ENCODE measurements at places on chromosomes 5 and 9. TPM values are rescaled to one million over a fixed set of nuclear protein-coding genes. Genes with fewer than 3 reads are reported as not detected.

GRCh38 chr5:79829260-79829659 lies 139.6 kb downstream of the CMYA5 start:
- DNase-seq, result peak; percentile 15
- no peaks in the 10 kb centered on the region for H3K4me1 ChIP-seq
- H3K4me3 ChIP-seq, result no peak overlapping the region
- H3K36me3 ChIP-seq, result no peaks in the 10 kb centered on the region
- H3K27me3 ChIP-seq, result peaks cover 7% of the 10 kb centered on the region

DNA sequence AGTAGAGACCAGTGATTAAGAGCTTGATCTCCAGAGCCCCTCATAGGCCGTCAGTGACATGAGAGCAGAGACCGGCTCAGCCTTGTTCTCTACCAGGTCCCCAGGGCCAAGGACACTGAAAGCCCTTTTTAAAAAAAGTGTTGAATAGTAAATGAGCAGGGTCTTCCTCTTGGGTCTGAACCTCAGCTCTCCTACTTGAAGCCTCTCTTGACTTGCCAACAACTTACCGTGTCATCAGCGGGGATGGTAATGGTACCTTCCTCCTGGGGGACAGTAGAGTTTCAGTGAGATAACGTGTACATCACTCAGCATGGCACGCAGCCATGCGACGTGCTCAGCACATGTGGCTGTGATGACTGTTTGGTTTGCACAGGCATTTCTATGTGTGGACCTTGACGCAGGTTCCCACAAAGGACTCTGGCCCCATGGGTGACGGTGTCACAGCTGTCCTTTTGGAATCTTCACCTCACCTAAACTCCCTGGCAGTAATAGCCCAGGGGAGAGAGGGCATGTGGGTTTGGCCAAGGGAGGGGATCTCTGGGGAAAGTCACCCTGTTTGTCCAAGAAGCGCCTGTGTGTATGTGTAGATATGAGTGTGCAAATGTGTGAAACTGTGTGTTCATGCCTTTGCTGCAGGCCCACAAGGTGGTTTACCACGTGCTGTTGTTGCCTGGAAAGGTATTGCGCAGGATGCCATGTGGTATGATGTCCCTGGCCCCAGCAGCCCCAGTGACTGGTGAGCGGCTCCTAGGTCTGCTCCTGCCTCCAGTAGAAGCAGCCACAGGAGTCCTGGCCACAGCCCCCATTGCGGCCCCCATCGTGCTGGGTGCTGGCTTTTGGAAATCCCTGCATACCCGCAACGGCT lies 18.7 kb downstream of the ERGIC1 start:
- H3K4me3 ChIP-seq, result no peak overlapping the region
- no peaks in the 10 kb centered on the region for H3K27me3 ChIP-seq
- no peaks in the 10 kb centered on the region for H3K36me3 ChIP-seq
- H3K27ac ChIP-seq, result peak overlapping the region; percentile 63
- peaks cover 39% of the 10 kb centered on the region for H3K4me1 ChIP-seq
- DNase-seq, result no peak

GRCh38 chr5:9519537-9519936 lies 26.3 kb downstream of the SEMA5A start:
- H3K4me3 ChIP-seq, result no peak overlapping the region
- no peaks in the 10 kb centered on the region for H3K4me1 ChIP-seq
- H3K27me3 ChIP-seq, result no peaks in the 10 kb centered on the region
- H3K27ac ChIP-seq, result no peak overlapping the region
- no peaks in the 10 kb centered on the region for H3K36me3 ChIP-seq

SELENOP gene
- not detected for total RNA-seq

- no peaks in the 10 kb centered on the region for H3K4me1 ChIP-seq
- no peak for DNase-seq
- H3K27ac ChIP-seq, result no peak overlapping the region
- H3K27me3 ChIP-seq, result no peaks in the 10 kb centered on the region
- H3K4me3 ChIP-seq, result no peak overlapping the region
- no peaks in the 10 kb centered on the region for H3K36me3 ChIP-seq
These were observed 56.0 kb upstream of the ASTN2 start for GRCh38 chr9:117470902-117471301.

DNA sequence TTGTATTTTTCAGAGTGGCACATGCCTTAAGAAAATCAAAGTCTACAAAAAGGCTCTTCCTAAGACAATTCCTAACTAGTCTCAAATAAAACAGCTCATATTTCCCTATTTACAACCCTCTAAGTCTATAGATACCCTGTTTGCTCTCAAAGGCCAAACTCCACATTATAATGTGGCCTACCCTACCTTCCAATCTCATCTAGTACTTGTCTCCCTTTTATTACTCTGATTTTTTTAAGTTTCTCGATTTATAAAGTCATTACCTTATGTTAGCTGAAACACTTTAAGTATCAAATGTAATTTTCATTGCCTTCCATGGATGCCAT lies 19.4 kb downstream of the KIAA1191 start:
- H3K27ac ChIP-seq, result no peak overlapping the region
- no peaks in the 10 kb centered on the region for H3K27me3 ChIP-seq
- DNase-seq, result no peak
- H3K4me1 ChIP-seq, result no peaks in the 10 kb centered on the region

GRCh38 chr9:129225815-129226214 lies 47.8 kb upstream of the IER5L start:
- H3K4me1 ChIP-seq, result peaks cover 45% of the 10 kb centered on the region
- H3K4me3 ChIP-seq, result peak overlapping the region; percentile 16
- no peaks in the 10 kb centered on the region for H3K27me3 ChIP-seq

DNA sequence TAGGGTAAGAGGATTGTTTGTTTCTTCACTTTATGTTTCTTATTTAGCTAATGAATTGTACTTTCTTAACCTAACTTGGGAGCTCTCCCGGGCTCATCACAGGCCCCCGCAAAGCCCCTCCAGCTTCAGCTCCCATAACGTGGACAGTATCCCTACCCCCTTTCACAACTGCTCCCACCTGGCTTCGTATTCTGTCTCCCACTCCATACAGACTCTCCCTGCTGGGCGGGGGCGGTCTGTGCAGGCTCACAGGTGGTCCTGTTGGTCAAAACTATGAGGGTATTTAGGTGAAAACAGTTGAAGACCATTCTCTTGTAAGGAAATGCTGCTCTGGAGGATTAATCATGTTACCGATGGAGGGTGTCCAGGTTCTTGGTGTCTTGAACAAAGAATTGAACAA lies 805.3 kb downstream of the SEMA5A start:
- H3K36me3 ChIP-seq, result no peaks in the 10 kb centered on the region
- DNase-seq, result no peak

IFNB1 gene
- not detected for total RNA-seq

DNA sequence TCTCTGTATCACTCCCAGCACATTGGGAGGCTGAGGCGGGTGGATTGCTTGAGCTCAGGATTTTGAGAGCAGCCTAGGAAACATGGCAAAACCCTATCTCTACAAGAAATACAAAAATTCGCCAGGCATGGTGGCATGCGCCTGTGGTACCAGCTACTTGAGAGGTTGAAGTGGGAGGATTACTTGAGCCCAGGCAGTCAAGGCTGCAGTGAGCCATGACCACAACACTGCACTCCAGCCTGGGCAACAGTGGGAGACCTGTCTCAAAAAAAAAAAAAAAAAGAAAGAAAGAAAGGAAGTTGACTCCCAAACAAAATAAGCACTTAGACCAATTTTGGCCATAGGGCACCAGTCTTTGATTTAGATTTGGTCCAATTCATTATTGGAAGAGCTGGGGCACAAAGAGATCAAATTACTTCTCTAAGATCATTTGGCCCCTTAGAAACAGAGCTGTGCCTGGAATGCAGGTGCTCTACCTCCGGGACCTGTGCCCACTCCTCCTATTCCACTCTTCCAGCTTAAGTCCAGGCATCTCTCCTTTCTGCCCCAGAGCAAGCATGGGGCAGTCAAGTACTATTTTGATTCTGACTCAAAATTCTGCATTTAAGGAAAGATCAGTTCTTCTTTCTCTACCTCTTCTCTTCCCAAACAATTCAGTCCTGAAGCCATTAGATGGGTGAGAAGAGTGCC lies 59.0 kb downstream of the ALDH7A1 start:
- H3K4me1 ChIP-seq, result no peaks in the 10 kb centered on the region
- no peak for DNase-seq
- no peaks in the 10 kb centered on the region for H3K36me3 ChIP-seq
- no peak overlapping the region for H3K4me3 ChIP-seq
- no peak overlapping the region for H3K27ac ChIP-seq
- peaks cover 2% of the 10 kb centered on the region for H3K27me3 ChIP-seq

DNA sequence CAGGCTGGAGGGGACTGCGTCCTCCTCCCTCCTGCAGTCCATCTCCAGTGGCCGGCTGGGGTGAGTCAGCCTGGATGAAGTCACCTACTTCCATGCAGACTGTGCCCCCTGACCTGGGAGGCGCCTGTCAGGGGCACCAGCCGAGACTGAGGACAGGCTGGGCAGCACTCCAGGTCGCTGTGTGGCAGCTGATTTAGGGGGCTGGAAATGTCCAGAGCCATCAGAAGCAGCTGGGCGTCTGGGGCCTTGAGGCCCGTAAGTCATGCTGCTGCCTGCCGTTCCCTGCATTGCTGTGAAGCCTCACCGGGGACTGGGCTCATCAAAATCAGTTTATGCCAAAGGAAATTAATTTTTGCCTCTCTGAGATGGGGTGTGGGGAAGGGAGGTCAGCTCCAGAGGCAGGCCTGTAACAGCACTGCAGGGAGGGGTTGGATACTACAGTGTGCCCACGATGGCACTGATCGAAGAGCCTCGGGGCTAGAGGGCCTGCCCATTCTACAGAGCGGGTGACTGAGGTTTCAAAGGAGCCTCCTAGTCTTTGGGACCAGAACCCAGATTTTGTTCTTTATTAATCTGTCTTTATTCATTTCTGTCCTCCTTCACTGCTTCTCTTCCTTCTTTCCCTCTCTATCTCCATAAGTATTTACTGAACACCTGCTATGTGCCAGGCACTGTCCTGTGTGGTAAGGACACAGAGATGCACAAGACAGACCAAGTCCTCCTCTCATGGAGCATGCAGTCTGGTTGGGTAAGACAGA lies 70.4 kb upstream of the PSD2 start:
- no peak for DNase-seq
- no peaks in the 10 kb centered on the region for H3K36me3 ChIP-seq
- no peak overlapping the region for H3K27ac ChIP-seq
- no peak overlapping the region for H3K4me3 ChIP-seq
- no peaks in the 10 kb centered on the region for H3K27me3 ChIP-seq

- H3K36me3 ChIP-seq, result no peaks in the 10 kb centered on the region
- peaks cover 31% of the 10 kb centered on the region for H3K4me1 ChIP-seq
- no peak for DNase-seq
- peaks cover 44% of the 10 kb centered on the region for H3K27me3 ChIP-seq
- no peak overlapping the region for H3K27ac ChIP-seq
These were observed 347 bp upstream of the OLFML2A start for GRCh38 chr9:124776618-124776953.

OR13F1 gene
- total RNA-seq, result not detected

- no peaks in the 10 kb centered on the region for H3K36me3 ChIP-seq
- no peak overlapping the region for H3K4me3 ChIP-seq
- no peaks in the 10 kb centered on the region for H3K4me1 ChIP-seq
- H3K27me3 ChIP-seq, result no peaks in the 10 kb centered on the region
- no peak for DNase-seq
These were observed 248.1 kb downstream of the IRX1 start for GRCh38 chr5:3843706-3844105.

- H3K27me3 ChIP-seq, result no peaks in the 10 kb centered on the region
- no peak overlapping the region for H3K4me3 ChIP-seq
These were observed 24.7 kb upstream of the TAS2R1 start for GRCh38 chr5:9654886-9655285.

GRCh38 chr9:80932181-80932580 lies 757.2 kb downstream of the TLE1 start:
- no peaks in the 10 kb centered on the region for H3K4me1 ChIP-seq
- H3K27ac ChIP-seq, result no peak overlapping the region
- no peaks in the 10 kb centered on the region for H3K27me3 ChIP-seq
- no peaks in the 10 kb centered on the region for H3K36me3 ChIP-seq
- DNase-seq, result no peak

GRCh38 chr5:355958-356357 lies 34.4 kb downstream of the AHRR start:
- H3K36me3 ChIP-seq, result peaks cover 28% of the 10 kb centered on the region
- H3K27me3 ChIP-seq, result no peaks in the 10 kb centered on the region
- no peak overlapping the region for H3K4me3 ChIP-seq
- H3K27ac ChIP-seq, result no peak overlapping the region
- no peak for DNase-seq

DNA sequence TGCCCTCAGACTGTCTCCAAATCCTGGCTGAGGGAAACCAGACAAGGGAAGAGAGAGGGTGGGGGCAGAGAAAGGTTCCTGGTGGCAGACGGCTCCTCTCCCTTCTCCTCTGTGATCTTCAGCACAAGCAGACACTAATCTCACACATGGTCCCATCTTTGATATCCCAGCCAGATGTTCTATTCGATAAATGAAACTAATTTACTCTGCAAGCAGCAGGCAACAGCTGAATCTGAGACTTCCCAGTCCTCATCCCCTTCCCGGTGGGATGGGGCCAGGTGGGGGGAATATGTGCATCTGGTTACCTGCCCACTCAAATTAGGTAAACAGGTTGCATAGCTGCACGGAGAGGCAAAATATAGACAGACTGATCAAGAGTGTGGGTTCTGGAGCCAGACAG lies 208.9 kb upstream of the PANK3 start:
- no peak for DNase-seq
- H3K4me1 ChIP-seq, result no peaks in the 10 kb centered on the region
- H3K4me3 ChIP-seq, result no peak overlapping the region
- no peaks in the 10 kb centered on the region for H3K36me3 ChIP-seq
- no peaks in the 10 kb centered on the region for H3K27me3 ChIP-seq

IL5 gene
- 0.25 TPM for total RNA-seq

DNA sequence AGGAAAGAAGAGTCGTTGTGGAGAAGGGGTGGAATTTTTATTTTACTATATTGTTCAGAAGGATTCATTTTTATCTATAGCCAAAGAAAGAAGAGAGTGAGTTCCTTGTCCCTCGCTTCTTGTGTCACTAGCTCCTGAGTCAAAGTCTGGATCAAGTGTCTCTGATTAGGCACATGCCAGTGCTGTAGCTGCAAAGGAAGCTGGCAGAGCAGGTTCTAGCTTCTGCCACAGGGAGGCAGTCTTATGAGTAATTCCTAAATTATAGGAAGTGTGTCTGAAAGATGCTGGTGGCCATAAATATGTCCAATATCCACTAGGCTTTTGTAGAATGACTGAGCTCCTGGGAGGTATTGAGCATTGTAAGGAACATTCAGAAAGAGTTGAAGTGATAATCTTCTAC lies 84.7 kb downstream of the DOCK2 start:
- no peak overlapping the region for H3K4me3 ChIP-seq
- H3K27ac ChIP-seq, result no peak overlapping the region
- no peaks in the 10 kb centered on the region for H3K27me3 ChIP-seq

DRD1 gene
- total RNA-seq, result not detected

- DNase-seq, result no peak
- H3K4me3 ChIP-seq, result no peak overlapping the region
- H3K36me3 ChIP-seq, result no peaks in the 10 kb centered on the region
- H3K27me3 ChIP-seq, result no peaks in the 10 kb centered on the region
- H3K27ac ChIP-seq, result no peak overlapping the region
- H3K4me1 ChIP-seq, result no peaks in the 10 kb centered on the region
These were observed 342.5 kb downstream of the SPATA31D1 start for GRCh38 chr9:82331079-82331478.

GRCh38 chr5:103394676-103395075 lies 136.1 kb downstream of the MACIR start:
- no peaks in the 10 kb centered on the region for H3K36me3 ChIP-seq
- no peak overlapping the region for H3K27ac ChIP-seq
- H3K4me1 ChIP-seq, result peaks cover 4% of the 10 kb centered on the region
- no peak for DNase-seq
- no peak overlapping the region for H3K4me3 ChIP-seq
- H3K27me3 ChIP-seq, result no peaks in the 10 kb centered on the region
